GM12864 (cell line): ENCODE measurements at places on chromosomes 6 and 20.

- DNase-seq, result no peak
These were observed 174.9 kb upstream of the PRND start for GRCh38 chr20:4546786-4547185.

GRCh38 chr6:112296122-112296521 is 41.8 kb upstream of the LAMA4 start:
- DNase-seq, result no peak

DNA sequence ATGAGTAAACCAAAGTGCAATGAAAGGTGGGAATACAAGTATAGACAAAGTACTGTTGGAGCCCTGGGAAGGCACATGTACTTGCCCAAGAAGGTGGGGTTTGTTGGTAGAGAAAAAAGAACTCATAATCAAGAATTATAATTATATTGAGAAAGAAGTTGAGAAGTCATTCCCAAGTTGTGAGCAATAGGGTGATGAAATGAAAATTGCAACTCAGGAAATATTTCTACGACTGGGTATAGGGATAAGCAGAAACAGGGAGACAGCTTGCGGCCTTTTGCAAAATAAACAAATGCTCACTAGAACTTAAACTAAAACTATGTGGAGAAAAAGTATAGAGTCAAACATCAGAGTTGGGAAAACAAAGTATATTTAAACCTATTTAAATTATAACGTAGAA is 250.7 kb upstream of the FAM83B start:
- no peak for DNase-seq

DNA sequence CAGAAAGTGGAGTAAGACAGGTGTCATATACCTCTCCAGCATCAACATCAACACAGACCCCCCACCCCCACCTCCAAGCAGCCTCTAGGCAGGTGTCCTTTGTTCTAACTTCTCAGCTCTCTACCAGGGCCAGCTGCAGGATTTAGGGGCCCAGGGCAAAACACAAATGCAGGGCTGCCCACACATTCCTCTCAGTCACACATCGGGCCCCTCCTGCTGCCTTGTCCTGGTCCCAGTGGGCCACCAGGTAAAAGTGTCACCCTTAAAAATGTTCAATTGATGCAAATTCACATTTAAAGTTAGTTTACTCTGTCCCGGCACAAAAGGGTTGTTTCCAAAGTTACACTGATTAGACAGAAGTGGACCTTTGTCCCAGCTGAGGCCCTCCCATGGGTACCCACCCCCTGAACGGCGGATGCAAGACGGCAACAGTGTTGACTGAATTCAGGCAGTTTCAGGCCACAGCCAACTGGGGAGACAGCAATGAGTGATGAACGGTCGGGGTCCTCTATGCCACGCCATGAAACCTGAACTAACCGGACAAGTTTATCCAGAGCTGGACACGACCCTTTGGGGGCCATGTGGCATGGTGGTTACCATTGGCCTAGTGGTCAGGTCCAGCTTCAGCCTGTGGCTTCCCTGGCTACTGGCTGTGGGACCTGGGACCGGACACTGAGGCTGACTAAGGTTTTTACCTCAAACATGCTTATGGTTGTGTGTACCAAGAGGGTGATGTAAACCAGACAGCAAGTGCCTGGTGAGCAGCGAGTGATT is 52.2 kb upstream of the UNC93A start:
- DNase-seq, result no peak

DNA sequence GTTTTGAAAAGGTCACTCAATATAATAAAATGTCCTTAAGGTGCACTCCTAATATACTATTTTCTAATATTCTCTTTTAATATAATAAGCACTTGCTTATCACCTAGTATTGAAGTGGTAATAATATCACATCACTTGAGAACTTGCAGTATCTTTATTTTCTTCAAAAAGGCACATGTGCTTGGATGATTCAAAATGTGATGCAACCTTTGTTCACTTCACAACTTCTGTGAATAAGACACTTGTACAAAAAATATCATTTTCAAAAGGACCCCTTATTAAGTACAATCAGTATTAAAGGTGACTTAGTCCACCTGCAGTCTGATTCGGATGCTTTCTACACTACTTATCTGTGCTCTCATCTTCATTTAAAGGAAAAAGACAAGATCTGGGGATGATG is 3.4 kb downstream of the PRELID3B start:
- no peak for DNase-seq

GRCh38 chr20:43702502-43702901 is 24.3 kb downstream of the GTSF1L start:
- no peak for DNase-seq

DNA sequence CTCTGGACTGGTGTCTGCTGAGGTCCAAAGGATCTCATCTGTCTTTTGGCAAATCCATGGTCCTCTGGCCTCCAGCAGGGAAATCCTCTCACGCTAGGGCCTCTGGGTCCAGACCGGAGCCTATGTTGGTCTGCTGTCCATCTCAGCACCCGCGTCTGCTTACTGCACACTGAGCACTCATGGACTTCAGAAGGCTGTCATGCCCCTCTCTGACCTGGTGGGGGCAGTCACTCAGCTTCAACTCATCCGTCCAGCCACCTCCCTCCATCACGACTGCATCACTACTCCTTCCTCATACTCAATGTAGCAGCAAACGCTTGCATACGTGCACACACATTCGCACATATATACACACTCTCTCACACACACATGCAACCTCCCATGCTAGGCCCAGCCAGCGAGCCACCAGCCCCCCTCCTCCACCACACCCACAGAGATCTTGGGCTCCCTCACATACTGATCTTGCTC is 33.3 kb downstream of the GABRR2 start:
- peak; percentile 69 for DNase-seq

DNA sequence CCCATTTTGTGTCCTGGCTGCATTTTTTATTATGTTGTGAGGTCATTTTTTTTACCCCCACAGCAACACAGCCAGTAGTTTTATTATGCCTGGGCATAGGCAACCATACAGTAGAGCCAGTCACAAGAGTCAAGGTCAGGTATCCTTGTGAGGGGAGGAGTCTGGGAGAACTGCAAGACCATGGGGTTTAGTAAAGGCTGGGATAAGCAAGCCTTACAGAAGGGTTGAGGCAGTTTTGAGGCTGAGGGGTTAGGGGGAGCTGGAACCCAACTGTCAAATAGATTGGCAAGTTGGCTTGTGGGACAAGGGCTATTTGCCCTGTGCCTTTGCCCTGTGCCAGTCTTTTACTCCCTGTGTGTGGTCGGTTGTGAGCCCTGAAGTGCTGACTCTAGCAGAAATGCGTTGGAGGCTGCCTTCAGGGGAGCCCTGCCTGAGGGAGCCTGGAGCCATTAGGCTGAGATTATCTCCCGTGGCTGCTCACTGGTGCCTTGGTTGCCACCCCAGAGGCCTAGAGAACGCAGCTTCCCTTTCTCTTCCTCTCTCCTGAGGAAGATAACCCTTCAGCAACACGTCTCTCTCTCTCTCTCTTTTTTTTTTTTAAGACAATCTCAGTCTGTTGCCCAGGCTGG is 31.1 kb downstream of the RALY start:
- DNase-seq, result no peak

DNA sequence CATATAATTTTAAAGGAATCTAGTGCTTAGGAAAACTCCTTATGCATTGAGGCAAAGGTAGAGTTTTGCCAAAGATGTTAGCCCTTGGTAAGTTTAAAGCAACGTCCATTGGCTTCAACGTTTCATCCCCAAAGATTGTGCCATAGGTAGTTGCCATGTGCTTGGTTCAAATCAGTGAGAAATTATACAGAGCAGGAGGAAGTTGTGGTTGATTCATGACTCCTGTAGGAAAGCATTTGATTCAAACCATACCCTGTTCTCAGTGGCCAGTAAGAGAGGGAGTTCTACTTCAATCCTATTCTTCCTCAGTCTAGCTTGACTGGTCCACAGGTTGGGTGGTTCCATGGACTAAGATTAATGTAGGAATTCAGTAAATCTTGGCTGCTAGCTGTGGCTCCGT is 535.6 kb downstream of the QKI start:
- DNase-seq, result no peak

GRCh38 chr20:23138226-23138625 is 52.1 kb upstream of the CD93 start:
- DNase-seq, result no peak

DNA sequence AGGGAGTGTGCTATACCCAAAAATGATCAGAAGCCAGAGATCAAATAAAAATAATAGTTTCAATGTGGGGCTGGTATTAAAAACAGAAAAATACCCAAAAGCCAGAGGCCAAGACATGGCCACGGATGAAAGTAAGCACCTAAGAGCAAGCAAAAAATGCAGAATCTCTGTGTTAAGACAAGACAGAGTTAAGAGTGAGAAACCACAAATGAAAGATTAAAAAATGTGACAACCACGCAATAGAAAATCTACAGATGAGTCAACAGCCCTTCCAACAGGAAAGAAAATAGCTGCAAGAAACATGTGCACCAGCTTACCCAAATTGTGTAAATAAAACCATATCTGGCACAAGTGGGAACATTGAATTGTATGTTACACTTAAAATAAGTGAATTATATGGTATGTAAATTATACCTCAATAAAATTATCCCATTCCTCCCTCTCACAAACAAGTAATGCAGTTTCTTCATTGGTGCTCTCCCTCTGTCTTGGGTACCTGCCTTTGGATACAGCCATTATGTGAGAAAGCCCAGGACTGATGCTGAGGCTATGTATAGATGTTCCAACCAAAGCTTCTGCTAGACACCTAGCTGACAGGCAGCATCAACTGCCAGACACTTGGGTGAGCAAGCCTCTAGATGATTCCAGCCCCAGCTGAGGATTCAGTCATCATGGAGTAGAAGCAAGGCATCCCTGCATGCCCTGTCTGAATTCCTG is 55.3 kb upstream of the UFL1 start:
- no peak for DNase-seq

GRCh38 chr6:15255481-15255880 is 9.6 kb downstream of the JARID2 start:
- DNase-seq, result peak; percentile 71

- DNase-seq, result no peak
These were observed 92.8 kb upstream of the MLN start for GRCh38 chr6:33896391-33897188.

DNA sequence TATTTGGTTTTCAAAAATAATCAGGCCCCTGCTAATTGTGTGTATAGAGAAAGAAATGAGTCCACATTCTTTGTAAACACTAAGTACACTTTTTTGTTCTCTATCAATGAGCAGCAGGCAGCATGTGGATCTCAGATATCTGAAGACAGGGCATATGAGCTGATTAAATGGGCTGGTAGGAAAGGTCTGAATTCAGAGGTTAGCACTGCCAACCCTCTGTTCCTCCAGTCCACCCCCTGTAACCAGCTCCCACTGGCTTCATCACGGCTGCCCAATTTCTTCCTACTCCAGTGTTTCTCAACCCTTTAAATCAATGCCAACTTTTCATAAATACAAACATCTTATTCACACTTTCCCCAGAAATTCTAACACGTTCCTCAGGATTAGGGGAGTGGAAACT is 128.5 kb downstream of the TPBG start:
- DNase-seq, result no peak

DNA sequence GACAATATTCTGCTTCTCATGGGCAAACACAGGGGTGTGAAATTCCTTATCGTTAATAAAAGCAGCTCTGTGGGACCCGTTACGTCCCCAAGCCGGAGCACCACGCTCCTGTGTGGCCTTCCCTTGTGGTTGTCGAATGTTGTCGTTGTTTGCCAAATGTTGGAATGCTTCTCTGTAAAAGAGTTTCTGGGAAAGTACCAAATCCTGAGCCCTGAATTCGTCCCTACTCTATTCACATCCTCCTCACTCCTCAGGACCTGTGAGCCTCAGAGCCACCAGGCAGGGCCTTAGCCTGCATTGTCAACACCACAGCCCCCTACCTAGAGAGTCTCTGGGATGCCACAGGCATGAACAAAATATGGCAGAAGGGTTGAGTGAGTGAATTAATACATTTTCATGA is 64.0 kb downstream of the THBS2 start:
- DNase-seq, result no peak

DNA sequence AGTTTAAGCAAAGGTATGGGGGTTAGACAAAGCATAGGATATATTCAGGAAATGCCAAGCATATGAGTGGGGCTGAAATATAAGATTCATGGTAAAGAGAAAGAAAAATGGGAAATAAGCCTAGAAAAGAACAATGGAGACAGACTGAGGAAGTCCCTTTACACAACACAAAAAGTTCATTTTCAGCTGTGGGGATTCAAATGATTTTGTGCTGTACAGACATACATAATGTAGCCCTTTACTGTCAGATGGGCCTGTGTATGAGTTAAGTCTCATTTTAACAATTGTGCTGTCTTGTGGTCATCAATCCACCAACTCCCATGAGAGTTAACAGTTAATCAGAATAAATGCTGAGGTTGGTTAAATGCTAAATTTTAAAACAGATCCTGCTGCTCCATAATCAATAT is 37.2 kb downstream of the REV3L start:
- no peak for DNase-seq

GRCh38 chr20:13442986-13443385 is 195.7 kb downstream of the TASP1 start:
- DNase-seq, result no peak

- DNase-seq, result no peak
These were observed 817 bp downstream of the GRM1 start for GRCh38 chr6:146029573-146030184.

- no peak for DNase-seq
These were observed 240.3 kb upstream of the TAB2 start for GRCh38 chr6:149077208-149077607.

GRCh38 chr6:123589317-123589716 is 47.4 kb downstream of the TRDN start:
- no peak for DNase-seq

DNA sequence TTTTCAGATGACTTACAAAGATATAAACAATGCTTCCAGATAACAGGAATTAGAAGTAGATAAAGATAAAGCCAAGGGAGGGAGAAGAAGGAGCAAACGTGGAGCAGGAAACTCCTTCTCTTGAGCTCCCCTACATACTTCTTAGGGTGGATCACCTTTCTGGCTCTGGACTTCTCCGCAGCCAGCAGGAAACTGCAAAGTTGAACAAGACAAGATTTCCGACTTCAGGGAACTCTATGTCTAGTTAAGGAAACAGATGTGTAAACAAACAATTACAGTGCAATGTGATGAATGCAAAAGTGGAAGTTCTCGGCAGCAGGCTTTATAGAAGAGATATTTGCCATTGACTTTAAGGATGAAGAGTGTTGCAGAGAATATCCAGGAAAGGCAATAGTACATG is 134.0 kb upstream of the MARCKS start:
- no peak for DNase-seq

GRCh38 chr6:155483858-155484257 is 28.2 kb upstream of the NOX3 start:
- DNase-seq, result no peak

DNA sequence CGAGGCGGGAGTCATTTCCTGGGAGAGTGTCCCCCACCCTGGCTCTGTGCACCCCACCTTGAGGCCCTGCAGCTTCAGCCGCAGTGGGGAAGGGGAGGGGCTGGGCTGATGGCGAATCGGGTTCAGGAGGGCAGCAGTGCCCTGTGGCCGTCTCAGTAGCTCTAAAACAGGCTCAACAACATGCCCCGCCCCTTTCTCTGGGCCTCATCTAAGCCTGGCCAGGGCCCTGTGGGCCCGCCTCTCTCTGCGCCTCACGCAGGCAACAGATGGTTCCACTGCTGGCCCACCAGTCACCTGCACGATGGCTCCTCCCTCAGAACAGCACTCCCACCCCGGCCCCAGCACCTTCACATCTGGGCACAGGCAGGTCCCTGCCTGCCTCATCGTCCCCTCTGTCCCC is 30.2 kb downstream of the CHRNA4 start:
- no peak for DNase-seq
